Immature natural killer cell (primary cell): ENCODE measurements at places on chromosomes 13 and 19. TPM values are rescaled to one million over a fixed set of nuclear protein-coding genes. Genes with fewer than 3 reads are reported as not detected.

Gene ZNF223
- polyA plus RNA-seq: 2.3 TPM

Gene CRTC1
- polyA plus RNA-seq: 0.85 TPM

Gene OR10H1
- polyA plus RNA-seq: not detected

Gene OSCAR
- 0.33 TPM for polyA plus RNA-seq

Gene C19orf85
- polyA plus RNA-seq: not detected

Gene TPT1
- polyA plus RNA-seq: 1,111 TPM

Gene PSG6
- polyA plus RNA-seq: not detected

Gene SLC10A2
- polyA plus RNA-seq: not detected
